Left hindlimb (tissue), 1 donor: ENCODE measurements at places on chromosomes 3 and 15.

DNA sequence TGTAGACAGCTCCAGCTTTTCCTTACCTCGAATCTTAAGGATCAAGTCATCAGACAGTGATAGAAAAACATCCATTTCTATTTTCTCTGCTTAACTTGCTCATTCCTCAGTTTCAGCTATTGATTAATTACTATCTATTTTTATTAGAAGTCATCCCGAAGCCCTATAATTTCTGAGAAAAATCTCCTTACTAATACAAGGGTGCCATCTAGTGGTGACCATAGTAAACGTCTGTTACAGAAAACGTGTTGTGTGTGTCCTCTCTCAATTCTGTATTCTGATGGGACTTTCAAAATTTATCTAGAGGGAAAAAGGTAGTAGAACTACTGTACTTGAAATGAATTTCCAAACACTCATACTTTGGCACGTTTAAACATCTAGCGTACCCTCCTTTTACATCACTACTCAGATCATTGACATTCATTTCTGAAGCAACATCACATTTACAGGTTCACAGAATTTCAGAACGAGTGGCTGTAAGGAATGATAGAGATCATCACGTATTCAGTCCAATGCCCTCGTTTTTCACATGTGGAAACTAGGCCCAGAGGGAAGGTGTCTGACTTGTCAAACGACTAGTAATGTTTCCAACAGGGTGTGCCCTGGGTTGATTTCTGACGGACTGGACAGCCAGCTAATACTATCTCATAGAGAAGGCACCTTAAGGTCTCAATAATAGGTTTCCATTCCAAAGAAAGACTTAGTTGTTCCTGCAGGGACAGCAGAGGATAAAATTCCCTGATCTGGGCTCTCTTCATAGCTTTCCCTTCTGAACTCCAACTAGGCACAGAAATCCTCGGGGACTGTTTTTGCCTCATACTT lies 25.6 kb downstream of the HACD2 start:
- DNase-seq = no peak

DNA sequence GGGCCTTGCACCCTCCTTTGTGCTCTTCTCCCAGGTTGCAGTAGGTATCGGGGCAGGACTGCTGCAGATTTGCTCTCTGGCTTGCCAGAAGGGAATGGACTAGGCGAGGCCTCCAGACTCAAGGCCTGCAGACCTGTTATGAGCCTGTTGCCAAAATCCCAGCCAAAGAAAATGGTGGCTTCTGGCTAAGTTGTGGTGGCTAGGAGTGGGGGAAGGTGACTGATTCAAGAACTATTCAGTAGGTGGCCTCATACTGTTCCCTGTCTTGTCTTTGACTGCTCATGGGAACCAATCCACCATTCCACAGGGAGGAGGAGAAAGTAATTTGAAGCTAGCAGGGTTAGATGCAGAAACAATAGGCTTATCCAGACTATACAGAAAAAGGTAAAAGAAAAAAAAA lies 380.4 kb upstream of the PROK2 start:
- DNase-seq = no peak

DNA sequence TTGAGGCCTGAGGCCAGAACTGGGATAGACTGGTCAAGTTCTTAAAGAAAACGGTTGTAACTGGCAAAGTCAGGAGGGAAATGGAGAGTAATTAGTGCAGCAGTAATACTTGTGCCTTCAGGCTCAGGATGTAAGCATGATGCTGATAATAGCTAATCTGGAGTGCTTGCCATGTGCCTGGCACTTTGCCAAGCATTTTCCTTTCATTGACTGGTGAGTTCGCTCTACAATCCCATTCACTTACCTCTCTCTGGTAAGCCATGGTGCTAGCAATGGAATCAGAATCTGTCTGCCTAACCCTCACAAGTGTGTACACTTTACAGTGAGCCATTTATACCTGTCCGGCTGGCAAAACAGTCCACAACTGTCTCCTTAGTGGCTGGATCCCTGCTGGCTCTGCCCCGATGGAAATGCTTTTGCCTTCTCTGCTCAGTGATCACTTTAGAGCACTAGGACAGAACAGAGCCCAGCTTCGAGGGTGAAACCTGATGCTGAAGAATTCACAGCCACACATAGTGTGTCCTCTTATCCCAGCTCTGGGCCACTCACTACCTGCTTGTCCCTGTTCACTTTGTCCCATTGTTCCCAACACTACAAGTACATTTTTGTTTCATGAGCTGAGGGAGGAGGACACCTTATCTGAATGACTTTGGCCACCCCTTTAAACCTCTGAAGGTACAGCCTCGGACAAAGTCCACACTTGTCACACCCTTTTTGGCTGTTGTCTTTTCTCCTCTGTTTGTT lies 10.3 kb downstream of the CHP1 start:
- no peak for DNase-seq

- DNase-seq = no peak
These were observed 330.7 kb upstream of the TRIM42 start for GRCh38 chr3:140347151-140347550.

GRCh38 chr15:24734396-24734795 lies 58.8 kb downstream of the NPAP1 start:
- DNase-seq = no peak

- DNase-seq = no peak
These were observed 40.5 kb downstream of the ARMC8 start for GRCh38 chr3:138227650-138228049.

GRCh38 chr15:84950570-84951111 lies 31.0 kb upstream of the PDE8A start:
- no peak for DNase-seq
